ENCODE measurements at places on chromosomes 7 and 10.

DNA sequence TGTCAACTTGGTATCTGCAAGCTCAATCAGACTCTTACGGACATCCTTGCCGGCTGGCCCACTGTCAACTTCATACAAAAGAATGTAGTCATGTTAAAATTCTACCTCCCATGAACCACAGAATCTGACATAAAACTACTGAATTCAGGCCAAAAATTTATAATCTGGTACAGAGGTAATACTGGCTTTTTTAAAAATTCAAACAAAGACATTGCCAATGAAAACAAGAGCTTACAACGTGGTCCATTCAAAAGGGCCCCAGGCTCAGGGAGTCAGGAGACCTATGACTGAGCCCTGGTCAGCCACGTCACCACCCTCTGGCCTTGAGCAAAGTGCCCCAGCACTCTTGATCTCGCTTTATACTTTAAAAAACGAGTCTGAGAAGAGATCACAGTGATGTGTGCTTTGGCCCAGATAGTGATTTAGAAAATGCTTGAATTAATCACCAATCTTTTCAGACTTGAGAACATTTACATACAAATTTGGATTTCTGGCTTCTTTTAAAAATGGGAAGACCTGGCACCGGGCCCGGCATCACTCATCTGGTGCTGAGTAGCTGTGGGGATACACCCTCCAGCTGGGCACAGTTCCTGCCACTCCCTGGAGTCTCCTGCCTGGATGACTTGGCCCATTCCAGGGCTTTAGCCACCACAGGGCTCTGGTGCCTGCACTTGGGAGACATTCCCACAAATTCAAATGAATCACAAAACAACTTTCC is 94.1 kb downstream of the PIP4K2A start:
- DNase-seq, result peak; percentile 98

DNA sequence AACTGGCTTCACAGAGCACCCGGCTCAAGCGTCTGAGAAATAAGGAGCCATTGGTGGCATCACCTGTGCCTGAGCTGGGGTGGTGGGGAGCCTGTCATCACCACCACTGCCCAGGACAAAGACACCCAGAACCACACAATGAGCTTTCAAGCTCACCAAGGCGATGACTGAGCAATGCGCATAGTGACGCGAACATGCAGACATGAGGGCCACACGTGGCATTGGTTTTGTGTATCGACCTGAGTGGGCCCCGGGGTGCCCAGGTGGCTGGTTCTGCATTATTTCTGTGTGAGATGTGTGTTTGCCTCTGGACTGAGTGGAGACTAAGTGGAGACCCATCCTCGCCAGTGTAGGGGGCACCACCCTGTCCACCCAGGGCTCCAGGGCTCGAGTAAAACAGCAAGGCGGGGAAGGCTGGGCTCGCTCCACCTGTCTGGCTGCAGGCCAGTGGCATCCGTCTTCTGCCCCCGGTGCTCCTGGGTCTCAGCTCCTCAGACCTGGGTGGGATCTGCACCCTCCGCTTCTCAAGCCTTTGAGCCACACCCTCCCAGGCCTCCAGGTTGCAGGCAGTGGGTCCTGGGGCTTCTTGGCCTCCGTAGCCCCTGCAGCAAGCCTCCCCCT is 92.6 kb downstream of the DIP2C start:
- no peak for DNase-seq

DNA sequence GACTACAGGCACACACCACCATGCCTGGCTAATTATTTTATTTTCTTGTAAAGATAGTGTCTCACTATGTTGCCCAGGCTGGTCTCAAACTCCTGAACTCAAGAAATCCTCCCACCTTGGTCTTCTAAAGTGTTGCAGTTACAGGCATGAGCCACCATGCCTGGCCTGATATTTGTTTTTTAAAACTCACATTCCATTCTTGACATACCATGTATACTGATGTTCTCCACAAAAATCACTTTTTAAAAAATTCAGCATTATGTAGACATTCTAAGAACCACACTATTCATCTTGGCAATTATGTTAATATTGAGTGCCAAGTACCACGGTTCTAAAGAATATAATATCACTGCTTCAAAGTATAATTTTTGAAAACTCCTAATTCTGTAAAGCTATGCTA is 43.5 kb downstream of the IDE start:
- DNase-seq, result peak; percentile 42

DNA sequence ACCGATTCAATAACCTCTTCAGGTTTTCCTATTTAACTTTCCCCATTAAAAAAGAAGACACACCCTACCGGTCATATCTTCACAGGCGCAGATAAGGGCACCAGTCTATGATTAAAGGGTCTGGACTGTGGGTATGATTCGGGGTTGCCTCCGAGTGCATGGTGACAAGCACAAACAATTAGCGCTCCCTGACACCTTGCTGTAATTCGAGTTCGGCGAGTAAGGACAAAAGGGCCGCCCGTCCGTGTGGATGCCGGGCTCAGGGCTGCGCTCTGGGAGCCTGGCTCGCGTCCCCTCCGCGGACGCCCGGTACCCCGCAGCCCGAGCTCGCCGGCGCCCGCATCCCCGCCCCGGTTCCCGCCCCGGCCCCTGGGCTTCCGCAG is 111.9 kb upstream of the RHEB start:
- peak; percentile 41 for DNase-seq

DNA sequence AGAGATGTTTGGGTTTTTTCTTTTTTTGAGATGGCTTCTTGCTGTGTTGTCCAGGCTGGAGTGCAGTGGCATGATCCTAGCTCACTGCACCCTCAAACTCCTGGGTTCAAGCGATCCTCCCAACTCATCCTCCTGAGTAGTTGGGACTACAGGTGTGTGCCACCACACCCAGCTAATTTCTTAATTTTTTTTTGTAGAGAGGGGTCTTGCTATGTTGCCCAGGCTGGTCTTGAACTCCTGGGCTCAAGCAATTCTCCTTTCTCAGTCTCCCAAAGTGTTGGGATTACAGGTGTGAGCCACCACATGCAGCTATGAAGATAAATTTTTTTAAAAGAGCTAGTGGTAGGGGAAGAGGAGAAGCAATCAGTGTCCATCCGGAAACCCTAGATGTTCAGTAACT is 56.8 kb downstream of the CLIP2 start:
- no peak for DNase-seq

DNA sequence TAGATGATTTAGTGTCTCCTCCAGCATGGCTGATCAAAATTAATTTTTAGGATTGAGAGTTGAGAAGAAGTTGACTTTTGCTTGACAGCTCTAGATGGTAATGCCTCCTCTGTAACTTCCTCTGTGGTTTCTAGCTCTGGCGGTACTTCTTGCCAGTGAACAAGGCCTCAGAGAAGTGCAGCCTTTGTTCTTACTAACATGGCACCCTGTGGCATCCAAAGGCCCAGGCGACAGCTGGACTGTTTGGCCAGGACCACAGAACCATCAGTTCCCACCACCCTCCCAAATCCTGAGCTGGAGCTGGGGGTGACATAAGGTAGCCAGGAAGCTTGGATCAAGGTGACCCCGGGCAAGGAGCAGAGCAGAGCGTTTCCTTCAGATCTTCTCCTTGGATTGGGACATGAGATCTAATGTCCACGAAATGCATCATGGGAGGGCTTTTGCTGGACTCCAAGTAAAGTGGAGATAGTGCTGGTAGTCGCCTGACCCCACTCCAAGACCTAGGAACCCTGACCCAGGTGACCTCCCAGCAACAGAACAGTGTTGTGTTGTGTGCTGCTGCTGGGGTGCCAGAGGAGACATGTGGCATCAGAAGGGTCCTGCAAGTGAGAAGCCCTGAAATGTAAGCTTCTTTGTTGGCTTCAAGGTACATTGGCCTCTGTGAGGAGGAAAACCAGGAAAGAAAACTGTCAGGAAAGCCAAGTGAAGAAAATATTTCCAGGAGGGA is 41.8 kb downstream of the APBB1IP start:
- DNase-seq, result no peak

GRCh38 chr7:128370491-128370890 is 9.0 kb upstream of the PRRT4 start:
- DNase-seq, result no peak

DNA sequence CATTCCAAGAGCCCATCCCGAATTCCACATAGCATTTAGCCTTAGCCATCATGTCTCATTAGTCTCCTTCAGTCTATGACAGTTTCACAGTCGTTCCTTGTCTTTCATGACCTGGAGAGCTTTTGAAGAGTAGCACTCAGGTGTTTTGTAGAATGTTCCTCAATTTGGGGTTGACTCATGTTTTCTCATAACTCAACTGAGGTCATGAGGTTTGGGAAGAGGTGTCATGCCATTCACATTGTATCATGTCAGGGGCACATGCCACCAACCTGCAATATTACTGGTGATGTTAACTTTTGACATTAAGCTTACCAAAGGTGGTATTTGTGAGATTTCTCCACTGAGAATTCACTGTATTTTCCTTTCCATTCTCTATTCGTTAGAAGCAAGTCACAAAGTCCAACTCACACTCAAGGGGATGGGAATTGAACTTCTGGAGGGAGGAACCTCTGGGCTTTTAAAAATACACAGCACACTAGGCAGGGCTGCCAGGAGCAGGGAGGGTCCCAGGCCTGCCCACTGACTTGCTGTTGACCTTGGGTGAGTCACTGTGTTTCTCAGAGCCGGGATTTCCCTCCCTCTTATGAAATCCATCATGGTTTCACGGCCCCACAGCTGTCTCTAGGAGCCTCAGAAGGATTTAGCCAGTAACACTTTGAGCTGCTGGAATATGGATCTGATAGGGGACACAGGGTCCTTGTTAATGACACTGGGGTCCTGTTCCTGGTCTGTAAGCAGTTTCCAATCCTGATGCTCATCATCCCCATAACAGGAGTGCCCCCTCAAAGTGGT is 74.4 kb upstream of the TCF7L2 start:
- DNase-seq, result peak; percentile 95

GRCh38 chr10:94016727-94017714 is 23.3 kb downstream of the PLCE1 start:
- peak; percentile 23 for DNase-seq

DNA sequence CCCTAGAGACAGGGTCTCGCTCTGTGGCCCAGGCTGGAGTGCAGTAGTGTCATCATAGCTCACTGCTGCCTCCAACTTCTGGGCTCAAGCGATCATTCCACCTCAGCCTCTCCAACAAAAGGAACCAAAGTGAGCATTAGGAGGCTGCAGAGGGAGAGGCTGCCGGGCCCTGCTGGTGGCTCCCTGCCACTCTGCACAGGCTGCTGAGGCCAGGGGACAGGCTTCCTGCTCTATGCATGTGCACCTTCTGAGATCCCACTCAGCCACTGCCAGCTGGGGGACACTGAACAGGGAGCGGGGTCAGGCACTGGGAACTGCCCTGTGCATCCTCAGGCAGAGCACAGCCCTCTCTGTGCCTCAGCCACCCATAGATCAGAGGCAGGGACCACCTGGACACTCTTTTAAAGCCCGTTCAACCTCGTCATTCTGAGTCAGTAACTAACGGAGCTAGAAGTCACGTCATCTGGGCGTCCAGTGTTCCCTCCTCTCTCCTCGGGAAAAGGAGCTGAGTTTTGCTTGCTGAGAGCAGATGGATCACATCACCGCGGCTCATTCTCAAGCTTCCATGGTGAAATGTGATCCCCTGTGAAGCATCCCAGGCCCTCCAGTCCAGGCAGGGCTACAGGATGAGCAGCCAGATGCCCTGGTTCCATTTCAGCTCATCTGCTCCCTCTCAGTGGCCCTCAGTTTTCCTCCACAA is 109.6 kb downstream of the MYL10 start:
- DNase-seq, result peak; percentile 40

DNA sequence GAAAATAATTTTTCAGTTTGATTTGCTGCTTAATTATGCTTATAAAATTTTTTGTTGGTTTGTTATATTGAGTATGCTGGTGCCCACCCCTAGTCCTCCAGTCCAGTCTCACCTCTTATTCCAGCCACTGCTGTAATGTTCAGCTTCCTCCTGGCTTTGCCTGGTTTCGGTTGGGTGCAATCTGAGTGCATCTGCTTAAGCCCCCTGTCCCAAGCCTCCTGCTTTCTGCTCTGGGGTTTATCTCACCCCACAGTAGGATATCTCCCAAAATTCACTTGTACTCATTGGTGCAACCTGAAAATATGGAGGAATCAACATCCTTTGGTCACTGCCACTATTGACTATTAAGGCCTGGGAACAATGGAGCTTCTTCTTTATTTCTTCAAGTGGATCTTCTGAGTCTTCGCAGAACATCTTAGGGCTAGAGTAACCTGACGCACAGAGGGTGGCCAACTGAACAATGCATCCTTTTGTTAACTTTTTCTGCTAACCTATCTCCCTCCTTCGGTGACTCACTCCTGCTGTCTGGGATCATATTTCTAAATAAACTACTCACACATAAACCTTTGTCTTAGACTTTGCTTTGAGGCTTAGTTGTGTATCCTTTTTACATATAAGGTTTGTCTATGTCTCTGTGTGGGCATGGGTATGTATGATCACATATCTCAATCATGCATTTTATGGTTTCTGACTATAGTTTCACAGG is 19.1 kb upstream of the SOSTDC1 start:
- peak; percentile 66 for DNase-seq

DNA sequence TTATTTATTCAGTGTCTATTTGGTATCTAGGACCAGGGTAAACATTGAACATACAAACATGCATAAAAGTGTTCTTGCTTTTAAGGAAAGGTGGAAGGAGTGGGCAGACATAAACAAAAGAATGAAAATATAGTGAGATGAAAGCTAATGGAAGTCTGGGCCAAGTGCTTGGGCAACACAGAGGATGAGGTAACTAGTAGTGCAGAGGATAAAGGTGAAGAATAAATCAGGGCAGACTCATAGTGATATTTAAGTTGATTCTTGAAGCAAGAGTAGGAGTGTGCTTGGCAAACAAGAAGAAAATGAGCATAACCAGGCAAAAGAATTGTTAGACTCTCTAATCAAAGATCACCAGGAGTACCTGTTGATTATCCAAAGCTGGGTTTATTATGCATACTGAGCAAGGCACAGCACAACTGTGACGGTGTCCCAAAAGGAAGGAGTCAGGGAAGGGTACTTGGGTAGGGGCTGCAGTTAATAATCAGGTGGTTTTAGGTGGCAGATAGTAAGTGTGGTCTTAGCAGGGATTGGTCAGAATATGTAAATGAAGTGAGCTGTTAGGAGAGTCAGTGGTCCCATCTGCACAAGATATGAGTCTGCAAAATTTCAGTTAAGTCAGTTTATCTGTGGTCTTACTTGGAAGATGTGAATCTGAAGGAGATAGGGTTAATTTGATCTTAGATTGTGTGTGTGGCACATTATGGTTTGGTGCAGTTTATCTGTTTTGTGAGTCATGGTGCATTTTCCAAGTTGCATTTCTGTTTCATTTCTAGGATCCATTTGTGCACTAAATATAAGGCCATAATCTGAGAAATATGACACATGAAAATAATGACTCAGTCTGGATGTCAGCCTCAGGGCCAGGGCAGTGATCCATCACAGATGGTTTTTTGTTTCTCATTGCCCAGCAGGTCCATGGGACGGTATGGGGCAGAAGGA is 30.6 kb upstream of the TAX1BP1 start:
- peak; percentile 50 for DNase-seq
